ENCODE measurements at places on chromosomes 5 and 9.

GRCh38 chr5:160379511-160379910 lies 9.1 kb upstream of the C1QTNF2 start:
- DNase-seq, result peak; percentile 23

DNA sequence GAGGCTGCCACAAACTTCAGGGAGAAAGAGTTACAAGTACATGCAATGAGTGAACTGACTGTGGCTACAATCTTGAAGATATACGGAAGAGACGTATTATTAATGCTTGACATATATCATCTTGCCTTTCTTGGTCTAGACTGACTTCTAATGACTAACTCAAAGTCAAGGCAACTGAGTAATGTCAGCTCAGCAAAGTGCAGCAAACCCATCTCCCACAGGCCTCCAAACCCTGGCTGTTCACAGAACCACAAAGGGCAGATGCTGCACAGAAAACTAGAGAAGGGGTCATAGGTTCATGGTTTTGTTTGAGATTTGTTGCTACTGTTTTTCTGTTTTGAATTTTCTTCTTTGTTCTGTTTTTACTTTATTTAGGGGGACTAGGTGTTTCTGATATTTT lies 21.0 kb downstream of the IL7R start:
- DNase-seq, result no peak

- peak; percentile 75 for DNase-seq
These were observed 142.9 kb downstream of the CDK5RAP2 start for GRCh38 chr9:120436983-120437475.

DNA sequence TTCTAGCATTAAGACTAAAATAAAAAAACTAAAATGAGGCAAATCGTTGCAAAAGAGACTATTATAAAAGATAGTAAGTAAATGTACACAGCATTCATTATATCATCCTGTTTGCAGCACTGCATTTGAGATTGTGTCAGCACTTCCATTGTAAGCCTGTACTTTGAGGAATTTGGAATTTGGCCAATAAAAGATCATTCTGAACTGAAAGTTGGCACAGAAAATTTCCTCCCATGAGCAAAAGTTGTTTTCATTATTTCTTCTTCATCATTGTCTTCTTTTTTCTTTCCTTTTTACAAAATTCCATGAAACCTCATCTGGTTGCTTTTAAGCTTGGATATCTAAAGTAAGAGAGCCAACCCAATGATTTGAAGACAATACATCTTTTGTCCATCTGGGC lies 199.3 kb upstream of the ADAMTSL1 start:
- DNase-seq, result no peak

DNA sequence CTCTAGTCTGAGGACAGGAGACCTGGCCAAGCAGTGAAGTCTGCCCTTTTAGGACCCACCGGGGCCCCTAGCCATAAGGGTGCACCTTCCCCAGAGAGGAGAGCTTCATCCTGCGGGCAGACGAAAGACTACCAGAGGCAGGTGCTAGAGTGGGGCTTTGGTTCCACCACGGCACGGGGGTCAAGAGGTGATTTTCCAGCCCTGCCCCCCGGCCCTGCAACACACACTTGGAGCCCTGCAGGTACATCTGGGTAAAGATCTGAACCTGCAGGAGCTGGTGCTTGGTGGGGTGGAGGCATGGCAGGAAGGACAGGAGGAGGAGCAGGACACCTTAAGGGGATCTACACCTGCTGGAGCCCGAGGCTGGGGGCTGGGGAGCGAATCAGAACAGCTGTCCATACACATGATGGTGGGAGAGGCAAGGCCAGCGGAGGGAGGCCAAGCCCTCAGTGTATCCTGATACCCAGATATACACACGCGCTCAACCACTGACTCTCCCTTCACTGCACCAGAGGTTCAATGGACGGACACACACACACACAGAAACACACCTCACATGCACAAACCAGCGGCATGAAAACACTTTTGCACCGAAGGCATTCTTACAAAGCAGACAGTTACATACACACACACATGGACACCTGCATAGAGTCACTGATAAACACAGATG lies 98.4 kb upstream of the MVB12B start:
- DNase-seq, result no peak

DNA sequence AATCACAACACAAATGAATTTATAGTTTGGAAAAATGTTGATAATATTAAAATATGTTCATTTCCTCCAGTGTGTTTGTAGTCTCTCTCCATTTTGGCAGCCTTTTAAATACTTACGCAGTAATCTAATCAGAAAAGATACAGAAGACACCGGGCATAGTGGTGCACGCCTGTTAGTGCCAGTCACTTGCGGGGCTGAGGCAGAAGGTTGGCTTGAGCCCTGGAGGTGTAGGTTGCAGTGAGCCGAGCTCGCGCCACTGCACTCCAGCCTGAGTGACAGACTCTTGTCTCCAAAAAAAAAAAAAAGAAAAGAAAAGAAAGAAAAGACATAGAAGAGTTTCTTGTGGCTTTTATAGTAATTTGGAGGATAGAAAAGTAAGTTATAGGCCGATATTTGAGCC lies 41.9 kb downstream of the NDFIP1 start:
- no peak for DNase-seq

GRCh38 chr9:88724331-88724730 lies 189.4 kb downstream of the NXNL2 start:
- no peak for DNase-seq

DNA sequence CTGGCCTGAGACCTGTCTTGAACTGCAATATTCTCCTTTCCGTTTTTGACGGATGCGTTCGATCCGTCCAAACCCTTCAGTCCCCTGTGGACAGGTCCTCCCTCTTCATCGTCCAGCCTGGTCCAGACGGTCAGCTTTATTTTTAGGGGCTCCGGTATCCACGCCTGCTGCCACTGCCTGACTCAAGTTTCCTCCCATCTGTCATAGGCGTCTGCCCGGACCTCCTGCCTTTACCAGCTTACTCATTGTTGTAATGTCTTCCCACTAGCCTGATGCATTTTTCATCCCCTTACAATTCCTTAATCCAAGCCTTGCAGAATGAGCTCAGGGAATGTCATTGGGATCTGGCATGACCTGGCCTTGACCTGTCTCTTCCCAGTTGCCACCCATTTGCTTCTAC lies 145.8 kb downstream of the TENT4A start:
- no peak for DNase-seq

- no peak for DNase-seq
These were observed 204.4 kb upstream of the TRIM32 start for GRCh38 chr9:116482740-116483139.

GRCh38 chr9:121038362-121038761 lies 11.7 kb downstream of the C5 start:
- no peak for DNase-seq

DNA sequence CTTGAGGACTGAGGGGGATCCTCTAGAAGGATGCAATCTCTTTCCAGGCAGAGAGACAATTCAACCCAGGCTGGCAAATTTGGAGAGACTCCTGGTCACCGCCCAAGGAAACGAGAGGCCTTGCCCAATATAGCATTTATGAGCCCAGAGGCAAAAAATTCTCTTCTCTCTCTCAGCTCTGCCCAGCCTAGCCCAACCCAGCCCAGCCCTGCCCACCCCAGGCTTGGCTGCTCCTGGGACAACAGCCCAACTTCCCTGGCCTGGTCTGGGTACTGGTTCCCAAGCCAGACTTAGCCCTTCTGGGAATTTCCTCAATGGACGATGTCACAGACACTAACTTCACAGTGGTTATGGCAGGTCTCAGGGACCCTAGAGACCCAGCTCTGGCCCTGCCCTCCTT lies 116.5 kb downstream of the PSD2 start:
- no peak for DNase-seq
